ENCODE measurements at places on chromosomes 3 and 15. TPM values are rescaled to one million over a fixed set of nuclear protein-coding genes. Genes with fewer than 3 reads are reported as not detected.

Gene KBTBD12
- total RNA-seq, result not detected

Gene CPLX3
- not detected for total RNA-seq

Gene PROS1
- total RNA-seq, result 8.6 TPM

Gene UBP1
- total RNA-seq, result 44.6 TPM

Gene AGBL1
- total RNA-seq, result not detected

Gene FAM162A
- total RNA-seq, result 15.3 TPM

Gene EXD1
- not detected for total RNA-seq
